ENCODE measurements at places on chromosomes 13 and 19.

DNA sequence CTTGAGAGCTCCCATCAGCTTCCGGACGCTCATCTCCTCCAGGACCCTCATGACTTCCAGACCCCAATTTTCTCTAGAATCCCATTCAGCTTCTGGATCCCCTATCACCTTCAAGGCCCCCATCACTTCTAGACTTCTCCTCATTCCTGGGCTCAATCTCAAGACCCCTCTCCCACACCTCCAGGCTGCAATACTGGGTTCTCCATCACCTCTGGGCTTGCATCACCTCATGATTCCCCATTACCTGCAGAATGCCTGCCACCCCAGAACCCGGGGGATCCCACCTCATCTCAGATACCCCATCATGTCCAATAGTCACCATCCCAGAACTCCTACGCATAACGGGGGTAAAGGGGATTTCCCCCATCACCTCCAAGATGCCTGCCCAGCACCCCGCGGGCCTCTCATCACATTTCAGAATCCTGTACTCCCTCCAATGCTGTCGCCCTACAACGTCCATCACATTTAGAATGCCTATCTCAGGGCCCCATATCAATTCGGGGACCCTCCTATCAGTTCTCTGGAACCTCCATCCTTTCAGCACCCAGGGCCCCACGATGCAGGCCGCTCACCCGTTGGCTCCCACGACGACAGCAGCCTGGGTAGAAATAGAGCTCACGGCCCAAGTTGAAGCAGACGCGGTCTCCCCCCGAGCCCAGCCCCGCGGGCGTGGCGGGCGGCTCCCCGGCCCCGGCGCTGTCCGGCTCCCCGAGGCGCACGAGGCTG lies 738 bp downstream of the DMWD start:
- DNase-seq, result no peak

DNA sequence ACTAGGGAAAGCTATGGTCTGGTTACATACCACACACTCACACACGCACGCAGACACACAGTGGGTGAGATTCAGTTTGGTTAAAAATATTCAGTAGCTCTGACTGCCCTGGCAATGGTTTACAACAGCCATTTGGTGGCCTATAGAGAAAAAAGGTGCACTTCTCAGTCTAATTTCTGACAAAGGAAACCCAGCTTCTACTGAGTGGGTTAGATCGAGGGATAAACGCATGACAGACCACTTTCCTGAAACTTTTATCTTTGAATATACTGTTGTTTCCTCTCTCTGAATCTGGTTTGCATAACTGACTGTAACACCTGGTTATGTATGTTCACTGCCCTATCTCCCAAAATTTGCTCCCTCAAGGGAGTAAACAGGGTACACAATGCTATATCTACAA lies 2.5 kb downstream of the LIG4 start:
- no peak for DNase-seq

DNA sequence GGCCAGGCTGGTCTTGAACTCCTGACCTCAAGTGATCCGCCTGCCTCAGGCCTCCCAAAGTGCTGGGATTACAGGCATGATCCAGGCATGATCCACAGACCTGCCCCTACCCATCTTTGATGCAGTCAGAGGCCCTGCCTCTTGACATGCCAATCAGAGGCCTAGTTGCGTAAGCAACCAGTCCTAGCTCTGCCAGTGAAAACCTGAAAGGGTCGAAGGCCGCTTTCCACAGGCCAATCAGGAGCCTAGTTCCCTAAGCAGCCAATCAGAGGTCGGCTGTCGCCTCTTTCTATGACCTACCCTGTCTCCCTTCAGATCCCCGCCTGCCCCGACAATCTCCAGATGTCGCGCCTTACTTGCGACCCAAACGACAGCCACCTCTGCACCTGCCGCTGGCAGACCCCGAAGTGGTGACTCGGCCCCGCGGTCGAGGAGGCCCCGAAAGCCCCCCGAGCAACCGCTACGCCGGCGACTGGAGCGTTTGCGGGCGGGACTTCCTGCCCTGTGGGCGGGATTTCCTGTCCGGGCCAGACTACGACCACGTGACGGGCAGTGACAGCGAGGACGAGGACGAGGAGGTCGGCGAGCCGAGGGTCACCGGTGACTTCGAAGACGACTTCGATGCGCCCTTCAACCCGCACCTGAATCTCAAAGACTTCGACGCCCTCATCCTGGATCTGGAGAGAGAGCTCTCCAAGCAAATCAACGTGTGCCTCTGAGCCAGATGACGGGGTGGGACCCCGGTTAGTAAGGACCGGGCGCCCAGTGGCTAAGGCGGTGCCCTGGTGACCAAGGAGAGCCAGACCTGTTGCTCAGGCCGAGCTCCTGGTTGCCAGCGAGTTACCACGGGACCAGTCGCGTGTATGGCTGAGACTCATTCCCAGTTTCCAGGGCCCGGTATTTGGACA lies 6.3 kb downstream of the SYDE1 start:
- no peak for DNase-seq

DNA sequence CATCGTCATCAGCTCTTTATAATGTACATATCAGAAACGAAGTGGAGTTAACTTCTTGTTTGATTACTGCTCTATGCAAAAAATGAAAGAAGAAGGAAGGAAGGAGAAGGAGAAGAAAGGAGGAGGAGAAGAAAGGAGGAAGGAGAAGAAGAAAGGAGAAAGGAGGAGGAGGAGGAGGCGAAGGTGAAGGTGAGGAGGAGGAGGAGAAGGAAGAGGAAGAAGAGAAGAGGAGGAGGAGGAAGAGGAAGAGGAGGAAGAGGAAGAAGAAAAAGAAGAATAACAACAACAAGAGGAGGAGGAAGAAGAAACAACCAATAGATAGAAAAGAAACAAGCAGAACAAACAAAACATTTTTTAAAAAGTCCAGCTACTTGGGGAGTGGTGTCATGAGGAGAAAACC lies 13.1 kb downstream of the NUFIP1 start:
- no peak for DNase-seq

DNA sequence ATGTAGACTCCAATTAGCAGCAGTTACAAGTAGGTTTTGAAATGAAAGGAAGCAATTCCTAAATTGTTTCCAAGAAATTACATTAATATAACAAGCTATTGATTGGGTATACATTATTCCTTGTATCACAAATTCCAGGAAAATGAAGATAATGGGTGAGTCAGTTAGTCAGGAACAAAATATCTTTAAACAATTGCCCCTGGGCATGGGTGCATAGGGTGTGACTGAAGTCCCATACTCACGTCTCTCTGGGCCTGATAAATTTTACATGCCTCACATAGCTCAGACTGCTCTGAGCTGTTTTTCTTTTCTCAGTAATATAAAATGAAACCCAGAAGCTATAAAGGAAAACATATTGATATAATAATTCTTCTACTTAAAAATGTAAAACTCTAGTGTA lies 87.8 kb downstream of the FNDC3A start:
- DNase-seq, result no peak

DNA sequence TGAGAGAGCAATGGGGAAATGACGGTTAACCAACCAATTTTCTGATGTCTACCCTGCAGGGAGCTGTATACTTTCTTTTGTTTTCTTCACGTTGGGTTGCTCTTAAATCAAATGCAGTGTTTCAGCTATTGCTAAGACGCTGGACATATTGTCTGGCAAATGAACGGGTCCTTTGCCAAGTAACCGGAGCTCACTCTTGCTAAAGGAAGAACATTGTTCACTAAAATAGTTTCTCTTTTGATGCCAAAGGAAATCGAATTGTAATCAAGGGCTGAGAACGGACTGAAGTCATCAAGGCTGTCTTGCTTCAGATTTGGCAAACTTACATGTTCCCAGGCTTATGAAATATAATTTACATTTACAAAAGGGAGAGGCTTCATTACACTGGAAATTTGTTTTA lies 142.3 kb upstream of the ARGLU1 start:
- no peak for DNase-seq

DNA sequence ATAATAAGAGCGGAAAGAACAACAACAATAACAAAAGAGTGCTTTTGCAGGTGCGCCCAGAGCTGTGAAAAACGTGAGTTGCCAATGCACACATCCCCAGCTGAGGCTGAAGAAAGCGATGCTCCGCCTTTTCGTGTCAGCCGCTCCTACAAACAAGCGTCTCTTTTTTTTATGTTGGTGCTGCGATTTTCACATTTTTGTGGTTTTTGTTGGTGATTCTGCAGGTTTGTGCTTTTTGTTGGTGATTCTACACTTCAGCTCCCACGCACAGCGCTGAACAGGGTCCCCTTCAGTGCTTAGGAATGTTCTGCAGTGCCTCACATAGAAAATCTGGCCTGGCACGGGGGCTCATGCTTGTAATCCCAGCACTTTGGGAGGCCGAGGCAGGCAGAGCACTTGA lies 7.3 kb upstream of the SBK3 start:
- peak; percentile 92 for DNase-seq

DNA sequence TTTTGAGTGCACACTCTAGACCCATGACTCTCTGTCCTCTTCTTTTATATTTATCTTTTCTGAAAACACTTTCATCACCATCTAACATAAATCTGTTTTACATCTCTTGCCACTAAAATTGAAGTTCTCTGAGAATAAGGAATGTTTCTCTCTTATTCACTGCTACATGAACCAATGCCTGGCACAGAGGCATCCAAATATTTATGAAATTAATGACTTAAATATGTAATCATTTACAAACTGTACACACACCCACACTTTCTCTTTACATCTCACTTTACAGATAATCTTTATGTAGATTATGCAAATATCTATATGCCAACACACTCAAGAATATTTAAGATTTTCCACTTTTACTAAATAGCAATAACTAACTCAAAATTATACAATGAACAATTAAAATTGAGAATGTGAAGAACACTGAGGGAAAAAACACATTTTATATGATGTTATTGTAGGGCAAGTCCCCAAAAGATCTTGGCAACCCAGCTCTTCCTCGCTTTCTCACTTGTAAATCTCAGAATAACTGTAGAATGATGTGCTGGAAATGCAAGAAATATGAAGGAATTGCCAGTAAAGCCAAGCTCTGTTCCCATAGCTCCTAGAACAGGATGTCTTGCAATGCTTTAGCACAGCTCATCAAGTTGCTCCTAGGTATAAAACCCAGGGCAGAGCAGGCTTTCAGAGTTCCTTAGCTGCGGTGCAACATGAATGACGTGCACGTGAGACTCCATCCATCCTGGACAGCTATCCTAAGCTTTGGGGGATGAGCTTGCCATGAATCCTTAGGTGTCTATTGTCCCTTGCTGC lies 50.7 kb downstream of the UGGT2 start:
- no peak for DNase-seq

GRCh38 chr19:40305403-40305802 lies 20.3 kb upstream of the AKT2 start:
- DNase-seq, result peak; percentile 60

- no peak for DNase-seq
Measured at GRCh38 chr19:39080431-39080830, 3.7 kb upstream of the ACP7 start.

DNA sequence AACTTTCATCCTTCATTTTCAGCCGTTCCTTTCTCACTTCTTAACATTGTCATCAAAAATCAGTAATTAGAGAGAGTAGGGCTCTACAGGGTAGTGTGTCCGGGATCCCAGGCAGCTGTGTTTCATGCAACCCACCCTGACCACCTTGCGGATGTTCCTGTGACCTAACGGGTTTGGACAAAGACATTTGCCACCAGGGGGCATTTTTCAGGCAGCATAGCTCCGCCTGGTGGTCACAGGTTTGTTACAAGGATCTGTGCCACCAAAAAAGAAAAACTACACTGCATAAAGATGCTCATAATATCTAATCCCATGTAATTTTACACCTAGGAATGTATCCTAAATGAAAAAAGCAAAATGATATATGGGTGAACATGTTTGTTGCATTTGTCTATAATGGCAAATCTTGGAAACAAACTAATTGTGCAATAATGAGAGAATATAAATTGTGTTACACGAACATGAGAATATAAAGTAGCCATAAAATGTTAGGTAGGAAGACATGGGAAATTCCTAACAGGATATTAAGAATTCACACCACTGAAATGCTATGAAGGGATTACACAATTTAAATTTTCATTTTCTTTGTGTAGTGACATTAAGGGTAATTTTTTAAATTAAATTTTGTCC lies 123.0 kb downstream of the SLC7A1 start:
- no peak for DNase-seq

- DNase-seq, result peak; percentile 7
Measured at GRCh38 chr13:39023316-39023715, 14.6 kb downstream of the PROSER1 start.

GRCh38 chr19:46478356-46478986 lies 7.1 kb upstream of the PNMA8A start:
- DNase-seq, result no peak

DNA sequence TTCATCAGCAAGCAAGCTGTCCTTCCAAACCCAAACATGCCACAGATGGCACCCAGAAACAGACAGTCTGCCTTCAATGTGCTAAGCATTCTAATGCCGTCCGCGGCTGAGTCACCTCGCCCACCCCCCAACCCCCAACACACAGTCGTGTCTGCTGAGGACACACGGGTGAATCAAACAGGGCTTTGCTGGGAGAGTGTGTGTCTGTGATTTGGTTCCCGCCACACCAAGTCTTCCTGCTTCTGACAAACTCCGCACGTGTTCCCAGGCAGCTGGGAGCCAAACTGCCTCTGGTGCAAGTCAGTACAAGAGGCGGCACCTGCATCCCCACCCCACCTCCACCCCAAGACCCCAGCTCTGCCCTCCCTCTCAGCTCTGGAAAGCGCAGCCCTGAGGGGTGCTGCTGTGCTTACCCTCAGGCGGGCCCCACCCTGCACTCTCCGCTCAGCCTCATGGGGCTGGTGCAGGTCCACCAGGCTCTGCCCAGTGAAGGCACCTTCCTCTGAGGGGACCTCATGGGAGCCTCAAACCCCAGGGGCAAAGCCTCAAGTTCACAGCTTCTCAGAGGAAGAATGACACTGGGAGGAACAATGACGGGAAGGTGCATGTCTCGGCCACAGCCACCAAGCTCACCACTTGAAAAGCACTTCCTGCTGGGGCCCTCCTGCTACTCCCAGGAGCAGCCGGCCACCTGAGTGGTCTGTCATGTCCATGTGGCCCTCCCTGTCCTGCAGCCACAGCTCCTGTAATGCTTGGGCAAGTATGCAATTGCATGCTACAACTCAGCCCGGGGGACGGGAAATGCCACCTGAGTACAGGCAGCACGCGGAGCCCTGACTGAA lies 15.0 kb upstream of the SLC35E1 start:
- DNase-seq, result peak; percentile 38

GRCh38 chr13:25846222-25846984 lies 205.4 kb downstream of the SHISA2 start:
- no peak for DNase-seq

DNA sequence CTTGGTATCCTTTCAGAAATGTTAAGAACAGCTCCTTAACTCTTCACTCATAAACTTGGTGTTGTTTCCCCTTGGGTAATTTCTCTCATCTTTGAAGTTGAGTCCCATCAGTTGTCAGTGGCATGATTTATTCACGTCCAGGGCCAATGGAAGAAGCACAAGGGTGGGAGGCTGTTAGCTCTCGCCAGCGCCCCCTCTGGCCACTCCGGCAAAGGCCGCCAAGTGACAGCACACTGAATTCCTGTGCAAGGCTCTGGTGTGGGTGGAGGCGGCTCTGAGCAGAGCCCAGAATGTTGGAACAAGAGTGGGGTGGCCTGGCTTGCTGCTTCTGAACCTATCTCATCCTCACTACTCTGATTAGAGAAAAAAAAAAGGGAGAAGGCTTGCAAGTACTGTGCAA lies 13.1 kb upstream of the MEDAG start:
- DNase-seq, result no peak

GRCh38 chr19:17335575-17335974 lies 920 bp upstream of the ANO8 start:
- no peak for DNase-seq

GRCh38 chr13:112561478-112561877 lies 26.5 kb downstream of the TUBGCP3 start:
- DNase-seq, result no peak
